ENCODE measurements at places on chromosomes 3 and 15. TPM values are rescaled to one million over a fixed set of nuclear protein-coding genes. Genes with fewer than 3 reads are reported as not detected.

DNA sequence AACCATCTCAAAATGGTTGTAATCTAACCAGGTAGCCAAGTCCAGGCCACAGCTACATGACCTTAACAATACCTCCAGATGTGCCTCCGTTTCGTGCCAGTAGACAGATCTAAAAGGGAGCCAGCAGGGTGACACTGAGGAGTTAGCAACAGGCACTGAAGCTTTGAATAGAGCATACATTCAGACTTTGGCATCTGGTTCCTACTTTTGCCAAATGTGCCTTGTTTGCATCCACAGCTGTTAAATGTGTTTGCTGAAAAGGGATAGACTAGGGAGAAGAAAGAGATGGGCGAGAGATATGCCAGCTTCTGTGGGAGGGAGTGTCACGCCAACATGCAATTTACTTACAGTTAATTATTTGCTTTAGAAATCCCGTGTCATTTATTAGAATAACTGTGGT is 1433.9 kb upstream of the CADM2 start:
- DNase-seq, result no peak
- no peak overlapping the region for H3K27ac ChIP-seq
- no peaks in the 10 kb centered on the region for H3K4me1 ChIP-seq
- H3K27me3 ChIP-seq, result no peaks in the 10 kb centered on the region
- H3K4me3 ChIP-seq, result no peak overlapping the region
- no peaks in the 10 kb centered on the region for H3K36me3 ChIP-seq

GRCh38 chr15:90592131-90592881 is 62.6 kb downstream of the CRTC3 start:
- H3K27ac ChIP-seq, result no peak overlapping the region
- H3K27me3 ChIP-seq, result no peaks in the 10 kb centered on the region
- no peak for DNase-seq
- H3K4me1 ChIP-seq, result peaks cover 26% of the 10 kb centered on the region

GRCh38 chr15:28900041-28900891 is 14.5 kb downstream of the APBA2 start:
- H3K27me3 ChIP-seq, result no peaks in the 10 kb centered on the region
- DNase-seq, result no peak
- H3K4me1 ChIP-seq, result no peaks in the 10 kb centered on the region
- no peak overlapping the region for H3K27ac ChIP-seq
- no peaks in the 10 kb centered on the region for H3K36me3 ChIP-seq
- no peak overlapping the region for H3K4me3 ChIP-seq

GRCh38 chr3:145557405-145557804 is 603.6 kb downstream of the PLOD2 start:
- no peaks in the 10 kb centered on the region for H3K36me3 ChIP-seq
- no peak overlapping the region for H3K27ac ChIP-seq
- no peak overlapping the region for H3K4me3 ChIP-seq
- DNase-seq, result no peak
- H3K27me3 ChIP-seq, result no peaks in the 10 kb centered on the region

- H3K27me3 ChIP-seq, result no peaks in the 10 kb centered on the region
- no peaks in the 10 kb centered on the region for H3K36me3 ChIP-seq
- H3K4me1 ChIP-seq, result peaks cover 8% of the 10 kb centered on the region
- no peak overlapping the region for H3K27ac ChIP-seq
- no peak overlapping the region for H3K4me3 ChIP-seq
These were observed 96.0 kb downstream of the RPLP1 start for GRCh38 chr15:69548395-69549180.

DNA sequence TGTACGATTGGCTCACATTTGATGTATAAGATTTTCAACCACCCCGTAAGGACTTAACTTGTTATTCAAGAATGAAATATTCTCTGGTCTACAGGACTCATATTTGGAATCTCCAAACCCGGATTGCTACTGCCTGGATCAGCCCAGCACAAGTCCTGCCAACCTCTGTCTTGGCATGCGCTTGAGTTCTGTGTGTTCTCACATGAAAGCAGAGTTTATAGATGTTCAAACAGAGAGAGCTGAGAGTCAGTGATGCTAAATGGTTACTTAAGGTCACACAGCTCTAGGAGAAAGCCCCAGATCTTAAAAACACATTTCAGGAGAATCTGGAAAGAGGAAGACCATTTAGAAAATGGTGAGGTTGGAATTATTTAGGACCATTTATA is 268.0 kb upstream of the TBL1XR1 start:
- H3K27me3 ChIP-seq, result no peaks in the 10 kb centered on the region
- no peaks in the 10 kb centered on the region for H3K36me3 ChIP-seq
- peaks cover 33% of the 10 kb centered on the region for H3K4me1 ChIP-seq
- peak overlapping the region; percentile 30 for H3K27ac ChIP-seq
- peak; percentile 32 for DNase-seq

GRCh38 chr3:7879572-7879971 is 622.1 kb upstream of the LMCD1 start:
- no peak overlapping the region for H3K4me3 ChIP-seq
- peaks cover 11% of the 10 kb centered on the region for H3K4me1 ChIP-seq
- no peaks in the 10 kb centered on the region for H3K36me3 ChIP-seq
- no peak overlapping the region for H3K27ac ChIP-seq
- DNase-seq, result no peak

- H3K4me1 ChIP-seq, result peaks cover 35% of the 10 kb centered on the region
- DNase-seq, result no peak
- H3K27me3 ChIP-seq, result no peaks in the 10 kb centered on the region
These were observed 70.4 kb downstream of the CBLB start for GRCh38 chr3:105798381-105798934.

GRCh38 chr3:155270485-155271342 is 22.8 kb downstream of the STRIT1 start:
- DNase-seq, result no peak
- no peak overlapping the region for H3K4me3 ChIP-seq
- H3K4me1 ChIP-seq, result no peaks in the 10 kb centered on the region
- H3K27ac ChIP-seq, result no peak overlapping the region

DNA sequence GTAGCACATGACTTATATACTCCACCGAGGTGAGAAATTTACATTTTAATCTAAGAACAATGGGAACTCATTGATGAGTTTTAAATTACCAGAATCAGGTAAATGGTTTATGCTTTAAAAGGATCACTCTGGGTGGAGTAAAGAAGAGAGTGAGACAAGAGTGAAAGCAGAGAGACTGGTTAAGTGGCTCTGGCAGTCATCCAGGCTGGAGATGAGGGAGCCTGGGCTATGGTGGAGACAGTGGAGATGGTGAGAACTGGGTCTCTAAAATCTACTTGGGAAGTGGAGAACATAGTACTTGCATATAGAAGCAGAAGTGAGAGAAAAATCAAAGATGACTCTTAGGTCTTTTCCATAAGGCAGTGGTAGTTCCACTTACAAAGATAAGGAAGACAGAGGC is 37.1 kb upstream of the SLC25A36 start:
- no peaks in the 10 kb centered on the region for H3K4me1 ChIP-seq
- no peak overlapping the region for H3K27ac ChIP-seq
- H3K4me3 ChIP-seq, result no peak overlapping the region
- DNase-seq, result no peak
- no peaks in the 10 kb centered on the region for H3K27me3 ChIP-seq

- H3K4me1 ChIP-seq, result peaks cover 6% of the 10 kb centered on the region
- no peak overlapping the region for H3K4me3 ChIP-seq
- no peaks in the 10 kb centered on the region for H3K27me3 ChIP-seq
- H3K36me3 ChIP-seq, result no peaks in the 10 kb centered on the region
These were observed 491.1 kb downstream of the ZNF385D start for GRCh38 chr3:21259896-21260295.

GRCh38 chr15:81502439-81502838 is 128.4 kb upstream of the TMC3 start:
- no peaks in the 10 kb centered on the region for H3K4me1 ChIP-seq
- no peak for DNase-seq

GRCh38 chr15:38260077-38260476 is 7.4 kb downstream of the SPRED1 start:
- H3K4me3 ChIP-seq, result no peak overlapping the region
- H3K27ac ChIP-seq, result no peak overlapping the region
- H3K4me1 ChIP-seq, result peaks cover 66% of the 10 kb centered on the region
- no peaks in the 10 kb centered on the region for H3K27me3 ChIP-seq
- no peak for DNase-seq

DNA sequence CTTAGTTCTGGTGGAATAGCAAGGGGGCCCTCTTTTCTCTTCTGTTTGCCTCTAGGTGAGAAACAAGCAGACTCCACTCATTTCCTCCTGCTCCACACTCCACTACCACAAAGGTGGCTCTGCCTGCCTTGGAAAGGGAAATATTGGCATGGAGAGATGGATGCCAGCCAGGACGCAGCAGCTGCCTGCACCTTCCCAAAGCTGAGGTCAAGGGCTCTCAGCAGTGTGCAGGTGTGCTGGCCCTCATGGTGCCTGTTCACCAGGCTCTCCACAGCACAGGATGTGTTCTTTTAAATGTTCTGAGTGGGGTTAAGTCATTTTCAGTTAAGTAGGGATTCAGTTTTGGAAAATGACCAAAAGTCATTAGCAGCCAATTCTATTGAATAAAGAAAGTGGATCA is 211.2 kb upstream of the STRIT1 start:
- H3K4me1 ChIP-seq, result no peaks in the 10 kb centered on the region
- no peaks in the 10 kb centered on the region for H3K36me3 ChIP-seq
- no peaks in the 10 kb centered on the region for H3K27me3 ChIP-seq
- no peak for DNase-seq
- H3K4me3 ChIP-seq, result no peak overlapping the region

GRCh38 chr3:36647423-36647853 is 116.9 kb downstream of the DCLK3 start:
- peaks cover 5% of the 10 kb centered on the region for H3K4me1 ChIP-seq
- DNase-seq, result no peak
- no peak overlapping the region for H3K27ac ChIP-seq
- H3K27me3 ChIP-seq, result no peaks in the 10 kb centered on the region
- H3K36me3 ChIP-seq, result no peaks in the 10 kb centered on the region

DNA sequence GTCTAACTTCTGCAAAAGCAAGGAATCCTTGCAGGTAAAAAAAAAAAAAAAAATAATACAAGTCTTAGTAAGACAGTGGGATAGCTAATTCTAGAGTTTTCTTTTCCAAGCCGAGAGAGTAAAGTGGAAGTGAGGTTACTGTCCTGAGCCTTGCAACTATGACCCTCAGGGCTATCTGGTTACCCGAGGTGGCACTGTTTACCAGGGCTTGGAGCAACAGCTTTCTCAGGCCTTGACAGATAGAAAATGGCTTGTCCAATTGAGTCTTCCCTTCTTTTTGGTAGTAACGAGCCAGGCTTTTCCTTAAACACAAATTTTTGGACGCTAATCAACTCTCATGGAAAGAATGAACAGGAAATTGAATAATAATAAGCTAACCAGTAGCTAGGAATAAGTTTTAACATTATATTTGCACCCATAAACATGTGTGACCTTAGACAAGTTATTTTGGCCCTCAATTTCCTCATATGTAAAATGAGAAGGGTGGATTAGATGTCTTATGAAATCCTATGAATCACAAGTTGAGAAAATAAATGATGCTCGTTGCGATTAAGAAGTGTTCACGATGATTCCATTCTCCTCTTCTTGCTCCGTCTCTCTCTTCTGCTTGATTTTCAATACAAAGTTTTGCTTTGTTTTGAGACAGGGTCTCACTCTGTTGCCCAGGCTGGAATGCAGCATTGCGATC is 236.9 kb upstream of the KBTBD8 start:
- H3K27me3 ChIP-seq, result no peaks in the 10 kb centered on the region
- H3K36me3 ChIP-seq, result no peaks in the 10 kb centered on the region
- no peak overlapping the region for H3K27ac ChIP-seq
- no peaks in the 10 kb centered on the region for H3K4me1 ChIP-seq
- H3K4me3 ChIP-seq, result no peak overlapping the region

DNA sequence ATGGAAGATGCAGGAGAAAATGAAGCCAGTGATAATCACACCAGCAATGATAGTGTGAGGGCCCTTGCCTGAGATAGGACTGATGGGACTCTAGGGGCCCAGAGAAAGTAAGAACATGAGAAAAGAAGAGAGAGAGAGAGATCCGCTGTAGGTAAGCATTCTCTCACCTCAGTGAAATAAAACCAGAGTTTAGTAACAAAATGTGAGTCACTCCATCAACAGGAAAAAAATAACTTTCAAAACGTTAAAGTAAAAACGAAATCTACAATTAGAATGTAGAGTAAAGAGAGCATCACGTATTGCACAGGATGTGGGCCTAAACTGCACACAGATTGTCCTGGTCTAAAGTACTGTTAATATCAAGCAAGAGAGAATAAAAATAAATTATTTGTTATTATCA is 6.8 kb upstream of the PRSS50 start:
- H3K27me3 ChIP-seq, result no peaks in the 10 kb centered on the region
- H3K4me1 ChIP-seq, result no peaks in the 10 kb centered on the region
- no peak overlapping the region for H3K27ac ChIP-seq
- H3K4me3 ChIP-seq, result no peak overlapping the region
- H3K36me3 ChIP-seq, result no peaks in the 10 kb centered on the region

TMEM212 gene
- total RNA-seq, result not detected

HRH1 gene
- total RNA-seq, result 1.1 TPM

PRTG gene
- 0.77 TPM for total RNA-seq

PAQR9 gene
- total RNA-seq, result 15.9 TPM

CASR gene
- total RNA-seq, result not detected

NR2E3 gene
- not detected for total RNA-seq
